ENCODE measurements at places on chromosomes 4 and X.

DNA sequence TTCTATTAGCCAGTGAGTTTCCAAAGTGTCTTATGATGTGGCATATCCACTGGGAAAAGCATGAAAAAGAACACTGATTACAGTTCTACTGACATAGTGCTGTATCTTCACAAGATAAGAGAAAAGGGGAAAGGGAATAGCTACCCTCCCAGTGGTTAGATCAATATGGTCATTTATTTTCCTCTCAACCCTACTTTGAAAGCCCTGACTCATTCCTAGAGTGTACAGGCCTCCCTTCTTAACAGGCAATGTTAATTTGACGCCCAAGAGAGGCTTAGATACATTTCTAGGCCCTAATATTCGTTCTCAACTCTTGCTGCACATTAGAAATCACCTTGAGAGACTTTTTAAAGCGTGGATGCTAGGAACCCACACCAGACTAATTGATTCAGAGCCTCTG is 20.4 kb upstream of the BRS3 start:
- no peak for DNase-seq

DNA sequence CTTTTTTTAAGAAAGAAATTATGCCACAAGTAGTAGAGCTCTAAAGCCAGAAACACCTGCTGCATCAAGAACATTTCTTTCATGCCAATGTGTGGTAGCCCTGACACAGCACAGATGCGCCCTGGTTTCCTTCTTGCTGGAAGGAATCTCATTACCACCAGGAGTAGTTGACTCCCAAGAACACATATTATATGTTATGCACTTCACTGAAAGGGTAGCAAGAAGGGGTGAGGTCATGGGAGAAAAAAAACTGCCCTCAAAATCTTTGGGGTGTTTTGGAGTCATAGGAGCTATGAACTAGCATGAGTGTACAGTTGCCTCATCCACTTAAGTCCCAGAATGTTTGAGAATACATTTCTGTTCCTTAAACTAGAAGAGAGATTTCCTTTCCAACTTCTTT is 185.8 kb upstream of the C1QTNF7 start:
- DNase-seq, result no peak

DNA sequence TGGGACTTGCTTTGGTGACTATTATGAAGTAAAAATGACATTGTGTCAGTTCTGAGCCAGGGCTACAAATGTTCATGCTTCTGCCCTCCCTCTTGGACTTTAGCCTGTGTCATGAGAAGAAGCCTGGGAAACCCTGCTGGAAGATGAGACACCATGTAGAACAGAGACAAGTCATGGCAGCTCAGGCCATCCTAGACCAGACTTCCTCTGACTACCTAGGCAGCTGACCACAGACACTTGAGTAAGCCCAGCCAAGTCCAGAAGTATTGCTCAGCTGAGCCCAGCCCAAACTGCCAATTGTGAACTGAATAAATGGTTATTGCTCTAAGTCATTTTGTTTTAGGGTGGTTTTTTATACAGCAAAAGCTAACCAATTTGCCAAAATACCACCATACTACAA is 467.6 kb upstream of the CNKSR2 start:
- no peak for DNase-seq

DNA sequence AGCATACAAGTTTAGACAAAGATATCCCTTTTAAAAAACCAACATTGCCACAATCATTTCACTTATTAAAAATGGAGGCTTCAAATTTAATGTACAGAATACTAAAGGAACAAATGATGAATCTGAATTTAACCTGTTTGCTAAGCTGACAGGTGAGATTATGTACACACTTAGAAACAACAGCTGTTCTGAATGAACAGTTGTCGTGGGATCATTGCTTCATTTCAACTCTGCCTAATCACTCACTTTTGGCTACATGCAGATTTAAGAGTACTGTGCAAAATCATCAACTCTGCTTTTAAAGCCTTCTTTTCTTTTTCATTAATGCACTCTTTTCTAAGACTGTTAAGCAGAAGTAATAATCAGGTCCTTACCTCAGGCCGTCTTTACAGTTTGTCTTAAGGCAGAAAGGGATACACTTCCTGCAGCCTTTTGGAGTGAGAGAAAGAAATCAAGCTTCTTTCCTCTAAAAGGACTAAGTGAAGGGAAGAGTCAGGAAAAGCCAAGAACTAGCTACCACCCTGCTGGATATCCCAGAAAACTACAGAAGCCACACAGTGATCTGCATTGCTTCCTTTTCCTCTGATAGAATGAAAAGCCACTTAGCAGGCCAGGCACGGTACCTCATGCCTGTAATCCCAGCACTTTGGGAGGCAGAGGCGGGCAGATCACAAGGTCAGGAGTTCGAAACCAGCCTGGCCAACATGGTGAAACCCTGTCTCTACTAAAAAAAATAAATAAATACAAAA is 54.7 kb upstream of the NPNT start:
- DNase-seq, result no peak

DNA sequence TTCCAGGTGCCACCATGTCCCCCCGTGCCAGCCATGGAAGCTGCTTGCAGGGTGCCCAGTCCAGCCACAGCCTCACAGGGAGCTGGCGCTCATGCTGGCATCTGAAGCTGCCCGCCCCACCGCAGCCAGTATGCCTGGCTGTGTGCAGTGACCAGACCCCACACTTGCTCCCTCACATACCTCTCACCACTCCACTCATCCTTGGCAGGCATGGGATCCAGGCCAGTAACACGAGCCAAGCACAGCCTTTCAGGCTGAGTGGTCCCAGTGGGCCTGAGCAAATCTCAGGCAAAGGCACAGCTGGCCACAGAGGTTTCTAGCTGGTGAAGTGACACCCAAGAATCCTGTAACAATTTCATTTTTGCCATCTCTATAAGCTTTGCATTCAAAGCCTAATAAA is 48.4 kb upstream of the SEC24B start:
- no peak for DNase-seq

GRCh38 chrX:57453901-57454300 is 137.9 kb upstream of the ZXDB start:
- no peak for DNase-seq

All from activated CD8-positive, alpha-beta memory T cell treated with anti-CD3 and anti-CD28 coated beads for 1 hour (primary cell).